ENCODE measurements at places on chromosomes 3 and 15.

GRCh38 chr3:76096036-76096435, 310.7 kb upstream of the ZNF717 start:
- DNase-seq: no peak

GRCh38 chr15:40927873-40928806, 1.0 kb upstream of the DLL4 start:
- no peak for DNase-seq

GRCh38 chr3:196792771-196793170, 53.1 kb downstream of the PAK2 start:
- no peak for DNase-seq

- no peak for DNase-seq
Measured at GRCh38 chr15:55394694-55395093, 13.5 kb downstream of the CCPG1 start.

DNA sequence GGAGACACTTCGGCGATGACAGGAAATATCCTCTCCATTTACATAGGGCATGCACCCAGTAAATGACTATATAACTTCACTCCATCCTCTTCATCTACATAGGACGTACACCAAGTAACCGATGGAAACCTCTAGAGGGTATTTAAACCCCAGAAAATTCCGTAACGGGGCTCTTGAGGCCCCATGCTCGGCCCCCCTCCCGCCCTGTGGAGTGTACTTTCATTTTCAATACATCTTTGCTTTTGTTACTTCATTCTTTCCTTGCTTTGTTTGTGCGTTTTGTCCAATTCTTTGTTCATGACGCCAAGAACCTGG, 7.5 kb upstream of the FAM107A start:
- no peak for DNase-seq

GRCh38 chr3:185089343-185089742, 63.5 kb downstream of the C3orf70 start:
- no peak for DNase-seq

All from left renal pelvis (tissue), 4 donors.